Brain microvascular endothelial cell (primary cell): ENCODE measurements at places on chromosomes 6 and 20.

GRCh38 chr6:165662749-165663376 lies at the start of gene PDE10A:
Gene PDE10A (minus strand): TSS chr6:165663241. CDS start chr6:165662811, 430 bp downstream.
- DNase-seq: peak; percentile 44

- no peak for DNase-seq
Observed at GRCh38 chr6:156697225-156697830, 79.8 kb upstream of the ARID1B start.

DNA sequence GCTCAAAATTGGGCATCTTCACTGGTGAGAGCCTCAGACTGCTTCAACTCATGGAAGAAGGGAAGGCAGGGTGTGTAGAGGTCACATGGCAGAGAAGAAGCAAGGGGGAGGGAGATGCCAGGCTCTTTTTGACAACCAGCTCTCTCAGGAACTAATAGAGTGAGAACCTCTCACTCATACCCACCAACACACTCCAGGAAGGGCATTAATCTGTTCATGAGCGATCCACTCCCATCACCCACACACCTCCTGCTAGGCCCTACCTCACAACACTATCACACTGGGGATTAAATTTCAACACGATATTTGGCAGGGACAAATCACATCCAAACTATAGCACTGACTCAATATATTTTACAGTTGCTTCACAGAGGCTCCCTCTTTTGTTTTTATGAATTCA lies 2.0 kb downstream of the MSH5 start:
- DNase-seq: no peak

- no peak for DNase-seq
Observed at GRCh38 chr6:105832313-105832761, 253.8 kb upstream of the PRDM1 start.

GRCh38 chr6:125469915-125470314 lies 168.1 kb upstream of the HDDC2 start:
- peak; percentile 51 for DNase-seq

GRCh38 chr6:49463612-49463967 lies 420 bp downstream of the CENPQ start:
- no peak for DNase-seq

DNA sequence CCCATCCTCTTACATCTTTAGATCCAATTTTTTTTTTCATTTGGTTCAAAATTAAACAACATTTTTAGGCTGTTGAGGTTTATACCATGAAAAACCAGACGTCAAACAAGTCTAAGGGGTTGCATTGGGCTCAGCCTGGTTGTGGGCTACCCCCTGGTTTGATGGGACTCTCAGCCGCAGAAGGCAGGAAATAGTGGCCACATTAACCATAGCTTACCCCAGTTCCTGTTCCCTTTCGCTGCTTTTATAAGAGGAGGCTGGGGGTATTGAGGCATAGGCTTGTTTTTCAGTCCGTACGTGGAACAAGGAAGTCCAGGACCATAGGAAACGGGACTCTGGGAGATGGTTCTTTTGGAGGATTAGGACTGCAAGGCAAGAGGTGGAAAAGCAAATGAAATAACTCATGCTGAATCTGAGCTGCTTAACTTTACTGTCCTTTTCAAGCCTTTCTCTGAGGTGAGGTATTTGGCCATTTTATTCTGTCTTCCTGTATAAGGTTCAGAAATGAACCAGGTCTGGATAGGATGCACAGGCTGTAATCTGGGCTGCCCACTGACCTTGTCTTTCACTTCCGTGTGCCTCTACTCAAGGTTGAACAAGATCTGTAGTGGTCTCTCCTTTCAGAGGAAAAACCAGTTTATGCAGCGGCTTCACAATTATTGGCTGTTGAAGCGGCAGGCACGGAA lies 7.7 kb downstream of the BRPF3 start:
- DNase-seq: no peak

- DNase-seq: no peak
Observed at GRCh38 chr6:9062596-9062995, 627.3 kb upstream of the SLC35B3 start.

DNA sequence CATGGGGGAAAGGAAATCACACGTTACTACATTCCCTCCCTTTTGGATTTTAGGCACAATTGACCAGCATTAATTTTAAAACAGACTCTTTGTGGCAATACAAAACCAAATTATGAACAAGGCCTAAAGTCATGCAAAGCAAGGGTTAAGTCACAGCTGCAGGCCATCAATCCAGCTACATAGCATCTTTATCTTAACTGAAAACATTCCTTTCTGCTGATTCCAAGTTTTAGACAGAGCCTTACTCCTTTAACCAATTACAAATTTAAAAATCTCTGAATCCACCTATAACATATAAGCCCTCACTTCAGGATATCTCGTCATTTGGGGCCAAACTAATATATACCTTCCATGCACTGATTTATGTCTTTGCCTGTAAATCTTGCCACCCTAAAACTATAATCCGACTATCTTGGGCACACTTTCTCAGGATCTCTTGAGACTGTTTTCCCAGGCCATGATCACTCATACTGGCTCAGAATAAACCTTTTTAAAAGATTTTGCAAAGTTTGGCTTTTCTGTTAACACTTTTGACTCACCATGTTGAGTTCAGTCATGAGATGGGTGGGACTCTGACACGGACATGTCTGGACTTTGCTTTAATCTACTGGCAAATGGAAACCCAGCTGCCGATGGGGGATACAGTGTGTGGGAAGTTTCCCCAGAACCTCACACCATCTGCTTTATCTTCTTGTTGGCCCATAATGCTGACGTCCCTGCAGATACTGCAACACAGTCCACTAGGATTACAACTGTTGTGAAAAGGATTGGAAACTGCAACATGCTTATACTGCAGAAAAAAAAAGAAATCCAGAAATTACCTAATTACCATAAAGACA lies 757.0 kb downstream of the PTPRT start:
- DNase-seq: no peak

GRCh38 chr6:6890400-6890858 lies 217.3 kb upstream of the RREB1 start:
- peak; percentile 8 for DNase-seq

DNA sequence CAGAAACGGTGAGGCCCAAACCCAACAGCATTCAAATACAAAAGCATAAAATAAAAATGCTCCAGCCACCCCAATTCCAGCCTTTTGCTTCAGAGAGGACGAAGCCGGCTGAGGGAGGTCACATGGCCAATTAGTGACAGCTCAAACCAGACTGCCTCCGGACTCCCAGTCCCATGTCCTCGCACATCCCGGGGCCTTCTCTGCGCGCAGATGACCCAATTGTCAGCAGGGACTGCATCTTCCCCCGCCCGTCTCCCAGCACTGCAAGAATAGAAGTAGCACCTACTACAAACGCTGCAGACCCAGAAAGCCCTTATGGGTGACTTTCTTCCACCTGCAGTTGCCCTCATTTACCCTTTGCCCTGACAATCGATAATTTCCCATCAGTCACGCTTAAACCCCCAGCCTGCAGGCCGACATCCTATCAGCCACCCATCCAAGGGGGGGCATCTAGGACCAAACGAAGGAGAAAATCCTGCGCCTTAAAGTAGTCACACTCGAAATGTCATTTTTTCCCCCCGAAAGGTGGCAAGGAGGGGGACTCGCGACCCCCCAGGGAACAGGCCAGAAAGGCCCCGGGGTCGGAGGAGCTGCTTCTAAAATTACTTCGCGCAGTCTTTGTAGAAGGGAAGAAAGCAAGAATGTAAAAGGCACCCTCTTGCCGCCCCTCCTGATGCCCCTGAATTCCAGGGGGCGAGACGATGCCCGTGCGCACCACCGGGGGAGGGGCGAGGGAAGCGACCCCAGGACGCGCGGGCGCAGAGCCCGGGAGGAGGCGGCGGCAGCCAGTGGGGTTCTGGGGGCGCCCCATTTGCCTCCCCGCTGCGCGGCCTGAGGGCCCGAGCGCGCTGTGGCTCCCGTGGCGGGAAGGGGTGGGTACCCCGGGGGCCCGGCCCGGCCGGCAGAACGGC lies 792 bp downstream of the SLC23A2 start:
- DNase-seq: no peak

DNA sequence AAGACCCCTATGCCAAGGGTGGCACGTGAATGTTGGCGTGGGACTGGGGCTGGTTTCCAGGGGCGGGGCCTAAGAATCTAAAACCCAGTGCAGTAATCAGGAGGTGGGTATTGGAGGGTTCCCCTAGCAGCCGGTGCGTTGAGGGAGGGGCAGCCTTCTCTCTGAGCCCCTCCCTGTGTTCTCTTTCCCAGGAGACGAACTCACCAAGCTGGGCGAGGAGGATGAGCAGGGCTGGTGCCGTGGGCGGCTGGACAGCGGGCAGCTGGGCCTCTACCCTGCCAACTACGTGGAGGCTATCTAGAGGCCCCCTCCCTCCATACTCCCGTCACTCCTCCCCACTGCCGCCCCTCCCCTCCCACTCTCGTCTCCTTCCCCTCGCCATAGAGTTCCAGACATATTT lies 23.9 kb downstream of the SPDEF start:
- no peak for DNase-seq

DNA sequence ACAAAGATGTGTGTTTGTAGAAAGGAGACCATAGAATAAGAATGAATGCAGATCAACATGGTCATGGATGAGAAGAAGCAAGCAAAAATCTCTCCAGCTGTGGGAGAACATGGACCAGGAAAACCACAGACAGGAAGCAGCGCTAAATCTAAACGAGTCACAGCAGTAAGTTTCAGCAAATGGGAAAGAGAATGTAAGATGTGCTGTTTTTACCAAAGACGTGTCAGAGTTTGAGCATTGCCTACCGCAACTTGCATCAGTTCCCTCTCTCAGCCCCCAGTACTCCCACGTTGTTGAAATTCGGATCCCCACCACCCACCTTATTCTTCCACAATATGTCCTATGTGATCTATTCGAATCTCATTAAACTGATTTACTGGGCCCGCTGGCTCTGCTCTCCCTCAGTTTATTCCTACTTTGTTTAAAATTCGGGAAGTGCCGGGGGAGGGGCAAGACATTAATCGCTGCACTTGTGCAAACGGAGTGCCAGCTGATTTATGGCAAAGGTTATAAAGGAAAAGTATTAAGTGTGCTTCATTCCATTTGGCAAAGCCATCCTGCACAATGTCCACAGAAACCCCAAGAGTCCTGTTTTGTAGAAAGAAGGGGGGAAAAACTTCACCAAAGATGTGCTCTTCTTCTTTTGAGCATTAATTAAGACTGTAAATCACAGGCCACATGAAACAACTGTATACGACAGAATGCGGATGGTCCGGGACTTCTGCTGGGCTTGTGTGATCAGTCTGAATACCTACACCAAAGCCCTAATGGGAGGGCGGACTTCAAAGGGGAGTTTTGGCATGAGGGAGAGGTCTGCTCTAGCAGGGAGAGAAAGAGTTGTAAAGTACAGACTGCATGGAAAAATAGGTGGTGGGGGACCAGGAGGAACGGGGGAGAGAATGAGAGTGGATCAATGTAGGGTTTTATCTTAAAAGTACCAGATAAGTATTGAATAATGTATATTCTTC lies 59.1 kb upstream of the PRDM1 start:
- no peak for DNase-seq

DNA sequence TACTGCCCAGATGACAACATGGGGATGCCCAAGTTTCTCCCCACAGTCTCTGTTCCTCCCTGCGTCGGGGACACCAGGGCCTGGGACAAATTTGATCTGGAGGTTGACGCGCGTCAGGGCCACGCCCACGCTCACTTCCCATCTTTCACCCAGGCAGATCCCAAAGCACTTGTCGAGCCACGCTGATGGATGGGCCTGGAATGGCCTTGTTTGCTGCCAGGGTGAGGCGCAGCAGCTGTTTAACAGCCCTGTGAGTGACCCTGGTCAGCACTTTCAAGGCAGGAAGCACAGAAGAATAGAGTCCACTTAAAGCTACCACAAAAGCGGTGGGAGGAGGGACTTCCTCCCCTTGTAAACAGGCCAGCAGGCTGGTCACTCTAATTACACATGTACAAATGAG lies 324.7 kb upstream of the JARID2 start:
- DNase-seq: no peak

GRCh38 chr20:57411406-57412283 lies 20.4 kb downstream of the RBM38 start:
- DNase-seq: no peak

DNA sequence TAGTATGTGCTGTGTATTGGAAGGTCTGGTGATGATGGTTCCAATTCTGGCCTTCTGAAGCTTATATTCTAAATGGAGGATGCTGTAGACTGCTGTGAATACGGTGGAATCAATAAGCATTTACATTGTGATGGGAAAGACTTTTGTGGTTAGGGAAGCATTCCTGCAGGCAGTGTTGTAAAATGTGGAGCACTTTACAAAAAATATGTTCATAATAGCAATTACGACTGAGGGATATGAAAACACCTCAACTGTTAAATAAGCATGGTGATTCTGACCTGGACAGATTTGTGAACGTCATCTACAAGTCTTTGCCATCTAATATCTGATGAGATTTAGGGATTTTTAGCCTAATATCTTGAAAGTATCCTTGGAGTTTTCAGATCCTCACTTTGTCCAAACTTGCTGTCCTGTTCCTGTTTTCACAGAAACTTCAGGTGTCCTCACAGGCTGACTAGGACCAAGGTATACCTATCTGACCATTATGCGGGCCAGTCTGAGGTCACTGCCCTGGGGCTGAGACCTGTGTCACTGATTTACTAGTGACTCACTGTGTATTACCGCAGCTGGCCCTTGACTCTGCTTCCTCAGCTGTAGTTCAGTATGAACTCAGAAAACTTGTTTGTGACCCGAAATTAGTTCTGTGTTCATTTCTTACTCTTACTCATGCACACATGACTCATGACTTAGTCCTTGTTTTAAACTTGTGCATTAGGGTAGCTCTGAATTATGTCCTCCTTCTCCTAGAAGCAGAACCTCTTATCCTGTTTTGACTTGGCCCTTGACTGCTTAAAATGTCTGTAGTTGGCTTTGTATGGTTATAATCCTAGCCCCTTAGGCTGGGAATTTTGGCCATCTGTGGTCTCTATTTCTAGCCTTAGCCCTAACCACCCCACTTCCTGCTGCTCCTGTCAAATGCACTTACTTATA lies 343.0 kb downstream of the CDKAL1 start:
- DNase-seq: peak; percentile 90

DNA sequence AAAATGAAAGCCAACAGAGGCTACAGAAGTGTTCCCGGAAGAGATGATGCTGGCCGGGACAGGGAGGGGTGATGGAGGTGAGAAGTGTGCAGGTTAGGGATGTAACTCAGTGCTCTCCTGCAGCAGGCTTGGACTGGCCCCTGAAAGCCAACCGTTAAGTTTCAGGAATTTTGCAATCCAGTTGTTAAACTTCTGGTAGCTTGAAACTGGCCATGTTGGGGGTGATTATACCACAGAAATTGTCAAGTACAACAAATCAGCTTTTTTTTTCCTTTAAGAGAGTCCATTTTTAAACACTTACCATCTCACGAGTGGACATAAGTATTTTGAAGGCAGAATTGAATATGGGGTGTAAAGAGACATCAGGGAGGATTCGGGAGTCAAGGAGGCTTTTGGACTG lies 8.8 kb upstream of the SIRPB1 start:
- no peak for DNase-seq

- peak; percentile 85 for DNase-seq
Observed at GRCh38 chr6:22079783-22080182, 217.1 kb downstream of the PRL start.

DNA sequence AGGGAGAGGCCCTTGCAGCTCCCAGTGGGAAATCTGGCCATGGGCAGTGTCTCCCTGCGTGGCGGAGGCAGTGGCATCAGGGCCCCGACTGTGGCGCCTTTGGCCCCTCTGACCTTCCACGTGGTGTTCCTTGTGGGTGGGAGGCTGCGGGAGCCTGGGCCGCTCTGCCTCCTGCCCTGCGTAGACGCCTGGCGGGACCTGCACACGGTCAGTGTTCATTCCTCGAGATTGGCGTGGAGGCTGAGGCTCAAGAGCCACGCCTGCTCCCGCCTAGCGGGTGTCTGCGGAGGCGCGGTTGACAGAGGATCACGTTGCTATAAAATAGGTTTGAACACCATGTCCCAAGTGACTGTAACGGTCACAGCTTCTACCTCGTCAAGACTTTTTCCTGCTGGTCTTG lies 14.0 kb downstream of the COL9A3 start:
- DNase-seq: no peak
